ENCODE measurements at places on chromosomes 6 and 20. TPM values are rescaled to one million over a fixed set of nuclear protein-coding genes. Genes with fewer than 3 reads are reported as not detected.

Gene HLA-DQA1
- 2.8 TPM for polyA plus RNA-seq

Gene C6orf15
- polyA plus RNA-seq, result not detected

Gene ASIP
- not detected for polyA plus RNA-seq

Gene PBOV1
- not detected for polyA plus RNA-seq

Gene ZNF217
- 37.0 TPM for polyA plus RNA-seq

Gene DPPA5
- not detected for polyA plus RNA-seq

Gene ZSCAN23
- 15.5 TPM for polyA plus RNA-seq

Gene BNIP5
- 0.10 TPM for polyA plus RNA-seq

Gene SUPT3H
- 23.0 TPM for polyA plus RNA-seq

Gene TMEM217
- 1.0 TPM for polyA plus RNA-seq

Gene PPP1R14C
- 21.7 TPM for polyA plus RNA-seq

Gene TSPO2
- 0.82 TPM for polyA plus RNA-seq

Gene EPPIN
- 0.39 TPM for polyA plus RNA-seq

Gene ABHD12
- 49.7 TPM for polyA plus RNA-seq

Gene PNPLA1
- polyA plus RNA-seq, result 1.7 TPM

Measured in renal cortex interstitium (tissue), 15 donors.